ENCODE measurements at places on chromosomes 11 and 22. TPM values are rescaled to one million over a fixed set of nuclear protein-coding genes. Genes with fewer than 3 reads are reported as not detected.

- DNase-seq: peak; percentile 23
Observed at GRCh38 chr11:31487848-31488247, 21.6 kb downstream of the IMMP1L start.

Gene RNF26
- 41.8 TPM for total RNA-seq

Gene TMEM123
- 434 TPM for total RNA-seq

- no peak for DNase-seq
Observed at GRCh38 chr11:114925591-114925990, 247.3 kb downstream of the NXPE2 start.

GRCh38 chr11:79150966-79151365 lies 289.9 kb downstream of the TENM4 start:
- no peak for DNase-seq

GRCh38 chr11:69791276-69792180 lies 16.4 kb upstream of the FGF4 start:
- DNase-seq: no peak

DNA sequence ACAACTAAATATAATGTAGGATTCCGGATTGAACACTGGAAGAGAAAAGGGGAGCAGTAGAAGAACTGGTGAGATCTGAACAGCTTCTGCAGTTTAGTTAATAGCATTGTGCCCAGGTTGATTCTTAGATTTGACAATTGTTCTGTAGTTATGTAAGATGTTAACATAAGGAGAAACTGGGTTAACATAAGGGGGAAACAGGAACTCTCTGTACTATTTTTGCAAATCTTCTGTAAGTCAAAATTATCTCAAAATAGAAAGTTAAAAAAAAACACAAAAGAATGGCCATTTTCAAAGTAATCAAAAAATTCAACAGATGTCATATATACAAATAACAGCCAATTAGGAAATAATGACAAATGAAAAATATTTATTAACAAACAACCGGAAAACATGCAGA lies 18.7 kb upstream of the LRP5 start:
- DNase-seq: no peak

DNA sequence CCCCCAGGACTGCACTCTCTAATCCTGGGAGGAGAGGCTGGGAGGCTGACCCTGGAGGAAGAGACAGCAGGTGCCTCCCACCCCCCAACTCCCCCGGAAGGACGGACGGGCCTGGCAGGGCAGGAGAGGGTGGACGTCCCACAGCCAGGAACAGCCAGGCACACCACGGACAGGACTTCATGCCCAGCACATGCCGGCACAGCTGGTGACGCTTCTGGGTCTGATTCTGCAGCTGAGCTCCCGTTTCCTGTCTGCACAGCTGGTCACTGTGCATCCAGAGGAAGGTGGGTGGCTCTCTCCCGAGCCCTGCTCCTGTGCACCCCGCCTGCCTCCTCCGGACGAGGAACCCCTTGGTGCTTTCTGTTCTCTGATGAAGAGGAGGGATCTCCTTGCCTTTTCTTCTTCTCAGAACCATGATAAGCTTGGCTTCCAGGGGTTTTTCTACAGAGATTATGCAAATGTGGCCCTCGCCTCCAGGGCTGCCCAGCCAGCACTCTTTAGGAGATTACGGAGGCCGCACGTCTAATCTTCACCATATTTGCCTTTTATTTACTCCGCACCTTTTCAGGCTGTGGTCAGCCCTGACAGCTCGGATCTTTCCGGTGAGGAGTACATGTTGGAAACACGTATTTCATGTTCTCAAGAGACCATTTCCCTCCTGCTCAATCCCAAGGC lies 1295.8 kb downstream of the BRD1 start:
- DNase-seq: no peak

Gene VSIG10L2
- total RNA-seq: not detected

DNA sequence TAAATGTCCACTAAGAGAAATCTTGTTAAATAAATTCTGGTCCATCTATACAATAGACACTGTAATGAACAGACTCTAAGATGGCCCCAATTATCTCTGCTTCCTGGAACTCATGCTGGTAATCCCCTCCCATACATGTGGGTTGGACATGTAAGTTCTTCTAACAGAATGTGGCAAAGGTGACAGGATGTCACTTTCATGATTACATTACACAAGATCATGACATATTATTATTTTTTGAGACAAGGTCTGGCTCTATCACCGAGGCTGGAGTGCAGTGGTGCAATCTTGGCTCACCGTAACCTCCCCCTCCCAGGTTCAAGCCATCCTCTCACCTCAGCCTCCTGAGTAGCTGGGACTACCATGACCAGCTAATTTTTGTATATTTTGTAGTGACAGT lies 14.6 kb upstream of the NDUFC2 start:
- DNase-seq: peak; percentile 42

GRCh38 chr22:36853407-36854099 lies 7.3 kb upstream of the NCF4 start:
- peak; percentile 94 for DNase-seq

DNA sequence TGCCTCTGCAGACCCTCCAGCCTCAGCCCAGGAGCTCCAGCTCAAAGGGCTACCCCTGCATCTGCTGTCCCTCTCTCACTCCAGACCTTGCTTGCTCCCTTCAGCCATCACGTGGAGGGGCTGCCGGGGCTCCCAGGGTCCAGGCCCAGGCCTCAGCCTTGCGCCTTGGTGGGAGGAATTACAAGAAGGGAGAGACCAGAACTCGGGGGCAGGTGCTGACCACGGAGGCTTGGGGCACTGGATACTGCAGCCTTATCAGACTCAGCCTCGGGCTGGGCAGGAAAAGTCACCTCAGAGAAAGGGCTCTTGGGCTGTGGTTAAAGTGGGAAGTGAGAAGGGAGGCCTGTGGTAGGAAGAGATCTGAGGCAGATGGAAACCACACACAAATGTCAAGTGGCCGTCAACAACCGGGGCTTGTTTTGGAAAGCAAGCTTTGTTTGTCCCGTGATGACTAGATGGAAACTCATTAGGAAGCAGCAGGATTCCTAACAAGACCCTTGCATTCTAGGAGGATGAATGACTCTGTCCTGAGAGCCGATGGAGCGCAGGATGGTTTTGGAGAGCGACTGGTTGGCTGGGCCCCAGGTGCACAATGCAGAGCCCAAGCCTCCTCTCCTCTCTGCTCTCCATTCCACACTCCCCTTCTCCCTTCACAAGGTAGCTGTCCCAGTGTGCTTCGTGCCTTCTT lies 1321.7 kb downstream of the TBC1D22A start:
- peak; percentile 44 for DNase-seq

Gene RTN4RL2
- 0.47 TPM for total RNA-seq

GRCh38 chr22:38415046-38415445 lies 40.0 kb downstream of the KCNJ4 start:
- DNase-seq: no peak

All from activated CD8-positive, alpha-beta T cell treated with anti-CD3 and anti-CD28 coated beads, Interleukin-2, amount 10 ng/mL, durations not matched to agents 7 days and 5 days (primary cell).